ENCODE measurements at places on chromosomes 6 and 20. TPM values are rescaled to one million over a fixed set of nuclear protein-coding genes. Genes with fewer than 3 reads are reported as not detected.

Gene PRR18
- polyA plus RNA-seq = 0.28 TPM

Gene SOX18
- polyA plus RNA-seq = 13.0 TPM

Gene ABHD16B
- not detected for polyA plus RNA-seq

Gene HLA-DMB
- 74.8 TPM for polyA plus RNA-seq

Gene SLC22A2
- 10.8 TPM for polyA plus RNA-seq

Gene RBBP8NL
- 2.7 TPM for polyA plus RNA-seq

Gene BTNL2
- 3.9 TPM for polyA plus RNA-seq

Gene PLCB4
- polyA plus RNA-seq = 15.1 TPM

Gene C6orf141
- 1.0 TPM for polyA plus RNA-seq

Gene LGSN
- 1.6 TPM for polyA plus RNA-seq

Gene EEF1A2
- 0.96 TPM for polyA plus RNA-seq

Gene CD93
- polyA plus RNA-seq = 39.1 TPM

Gene OR2J1
- not detected for polyA plus RNA-seq

Gene KCNS1
- 0.77 TPM for polyA plus RNA-seq

Gene LRP11
- polyA plus RNA-seq = 35.2 TPM

Gene GSTA3
- not detected for polyA plus RNA-seq

Gene PROKR2
- not detected for polyA plus RNA-seq

Gene SAPCD1
- 10.7 TPM for polyA plus RNA-seq

Gene CDH4
- 8.7 TPM for polyA plus RNA-seq

Gene AGPAT4
- polyA plus RNA-seq = 22.7 TPM

Gene TFAP2A
- polyA plus RNA-seq = 39.8 TPM

Gene HAO1
- polyA plus RNA-seq = 0.09 TPM

Gene GJA10
- polyA plus RNA-seq = not detected

Gene SIRPD
- polyA plus RNA-seq = not detected

Gene CHRNA4
- 8.6 TPM for polyA plus RNA-seq

Gene EPHA7
- polyA plus RNA-seq = 38.3 TPM

Gene ADGRF1
- 71.5 TPM for polyA plus RNA-seq

Gene TGM2
- 42.3 TPM for polyA plus RNA-seq

Gene DEF6
- polyA plus RNA-seq = 4.7 TPM

Gene JPH2
- polyA plus RNA-seq = 1.7 TPM

Gene OR12D3
- not detected for polyA plus RNA-seq

Gene CNPY3
- polyA plus RNA-seq = 59.3 TPM

Gene GHRH
- not detected for polyA plus RNA-seq

Gene BCAS1
- 4.6 TPM for polyA plus RNA-seq

Gene CST7
- 0.46 TPM for polyA plus RNA-seq

Gene NANP
- polyA plus RNA-seq = 6.3 TPM

Gene PPP1R16B
- 7.3 TPM for polyA plus RNA-seq

Gene PARD6B
- 17.0 TPM for polyA plus RNA-seq

Gene PAK5
- polyA plus RNA-seq = 0.49 TPM

Gene MLN
- polyA plus RNA-seq = 1.9 TPM

Gene LAMA4
- 77.4 TPM for polyA plus RNA-seq

Gene SLC17A1
- polyA plus RNA-seq = 36.0 TPM

Gene HUS1B
- not detected for polyA plus RNA-seq

Gene TDRD6
- polyA plus RNA-seq = 1.6 TPM

Gene ERVFRD-1
- polyA plus RNA-seq = 0.25 TPM

Gene CTAGE9
- not detected for polyA plus RNA-seq

Gene TREM1
- polyA plus RNA-seq = not detected

Gene THBD
- polyA plus RNA-seq = 5.5 TPM
